Motor neuron (in vitro differentiated cells): ENCODE measurements at places on chromosomes 5 and 9. TPM values are rescaled to one million over a fixed set of nuclear protein-coding genes. Genes with fewer than 3 reads are reported as not detected.

Gene PCDHB10
- 6.8 and 7.5 TPM in 2 replicates for total RNA-seq

Gene TYRP1
- 0.21 and 0.30 TPM in 2 replicates for total RNA-seq

Gene CENPK
- 1.8 and 4.6 TPM in 2 replicates for total RNA-seq

Gene FRRS1L
- total RNA-seq: 17.2 and 18.2 TPM in 2 replicates

Gene TMEM232
- total RNA-seq: 2.2 and 3.5 TPM in 2 replicates

Gene ENDOG
- total RNA-seq: 16.9 and 17.3 TPM in 2 replicates

Gene QRFP
- total RNA-seq: 1.2 and 4.3 TPM in 2 replicates

Gene FNIP1
- total RNA-seq: 29.0 and 33.0 TPM in 2 replicates

Gene C5orf58
- 1.5 TPM in 1 of 2 replicates, not detected in the other for total RNA-seq

Gene FIBCD1
- 0.40 and 1.2 TPM in 2 replicates for total RNA-seq

Gene SLC31A2
- 9.8 and 10.1 TPM in 2 replicates for total RNA-seq

Gene HAND1
- total RNA-seq: 0.38 TPM in 1 of 2 replicates, not detected in the other

Gene SPINK7
- 0.42 TPM in 1 of 2 replicates, not detected in the other for total RNA-seq

Gene INSL6
- total RNA-seq: 0.48 TPM in 1 of 2 replicates, not detected in the other

Gene KIF3A
- 48.1 and 49.8 TPM in 2 replicates for total RNA-seq

Gene GABRP
- total RNA-seq: not detected in 2 replicates

Gene CD74
- 3.7 TPM in 1 of 2 replicates, not detected in the other for total RNA-seq

Gene AHRR
- total RNA-seq: 2.2 and 2.3 TPM in 2 replicates

Gene LCN2
- total RNA-seq: 0.58 and 1.6 TPM in 2 replicates

Gene SPINK13
- total RNA-seq: not detected in 2 replicates

Gene ENTREP1
- 0.51 and 0.97 TPM in 2 replicates for total RNA-seq

Gene PCDHGB7
- total RNA-seq: 4.7 and 4.9 TPM in 2 replicates

Gene DOCK8
- 0.05 and 0.31 TPM in 2 replicates for total RNA-seq

Gene RAB24
- 26.4 and 34.0 TPM in 2 replicates for total RNA-seq

Gene MARCHF11
- total RNA-seq: 2.5 and 3.9 TPM in 2 replicates

Gene TNFSF15
- 0.19 TPM in 1 of 2 replicates, not detected in the other for total RNA-seq

Gene BRD8
- 42.3 and 54.3 TPM in 2 replicates for total RNA-seq

Gene ARL14EPL
- total RNA-seq: not detected in 2 replicates

Gene SPATA31A7
- total RNA-seq: 1.4 TPM in 1 of 2 replicates, not detected in the other

Gene ANKS6
- 4.5 and 5.0 TPM in 2 replicates for total RNA-seq

Gene SLCO4C1
- 0.14 and 0.16 TPM in 2 replicates for total RNA-seq
